ENCODE measurements at places on chromosomes 16 and 17. TPM values are rescaled to one million over a fixed set of nuclear protein-coding genes. Genes with fewer than 3 reads are reported as not detected.

DNA sequence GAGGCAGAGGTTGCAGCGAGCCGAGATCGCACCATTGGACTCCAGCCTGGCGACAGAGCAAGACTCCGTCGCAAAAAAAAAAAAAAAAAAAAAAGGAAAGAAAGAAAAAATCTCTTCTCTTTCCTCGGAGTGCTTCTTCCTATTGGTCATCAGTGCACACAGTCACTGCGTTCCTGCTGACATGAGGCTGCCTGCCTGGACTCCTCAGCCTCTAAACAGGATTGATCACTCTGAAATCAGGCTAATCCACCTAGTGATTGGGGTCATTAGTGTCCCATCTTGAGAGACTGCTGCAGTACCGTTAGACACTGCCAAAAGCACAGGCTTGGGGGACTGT is 30.8 kb downstream of the PLCD3 start:
- no peak for DNase-seq

DNA sequence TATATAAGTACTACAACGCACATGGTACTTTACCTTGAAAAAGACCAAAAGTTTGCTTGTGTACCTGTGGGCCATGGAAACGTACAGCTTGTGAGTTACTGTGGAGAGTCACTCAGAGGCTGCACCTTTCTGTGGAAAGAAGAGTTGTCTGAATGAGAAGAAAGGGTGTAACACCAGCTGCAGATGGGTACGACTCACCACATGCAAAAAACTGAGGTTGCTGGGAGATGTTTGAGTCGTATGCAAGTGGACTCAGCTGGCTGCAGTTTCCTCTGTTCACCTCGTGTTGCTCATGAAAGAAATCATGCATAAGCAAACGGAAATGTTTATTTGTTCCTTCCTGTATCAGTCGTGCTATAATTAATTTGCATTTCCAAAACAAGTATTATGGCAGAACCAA is 22.4 kb upstream of the DYNLRB2 start:
- DNase-seq: no peak

The TSPAN10 gene
- total RNA-seq: 0.24 TPM

The ATP1B2 gene
- 3.8 TPM for total RNA-seq
